ENCODE measurements at places on chromosomes 12 and 14. TPM values are rescaled to one million over a fixed set of nuclear protein-coding genes. Genes with fewer than 3 reads are reported as not detected.

GRCh38 chr12:19192710-19193109 is 63.2 kb downstream of the PLEKHA5 start:
- no peak for DNase-seq

GRCh38 chr14:50573862-50574261 is 13.9 kb downstream of the ATL1 start:
- no peak for DNase-seq

The FSCB gene
- total RNA-seq: not detected

DNA sequence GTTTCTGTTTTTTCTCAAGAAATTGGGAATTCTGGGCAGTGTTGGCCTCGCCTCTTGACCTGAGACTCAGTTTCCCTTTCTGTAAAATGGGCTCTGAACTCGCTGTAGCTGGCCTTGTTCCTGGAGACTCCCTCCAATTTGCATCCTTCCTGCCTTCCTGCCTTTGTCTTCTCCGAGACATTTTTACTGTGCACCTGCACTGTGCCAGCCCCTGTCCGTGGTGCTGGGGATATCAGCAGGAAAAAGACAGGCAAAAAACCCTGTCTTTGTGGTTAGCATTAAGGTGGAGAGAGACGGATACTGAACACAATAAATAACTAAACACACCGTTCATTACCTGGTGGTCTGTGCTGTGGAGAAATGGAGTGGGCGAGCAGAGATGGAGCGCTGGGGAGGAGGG is 129.8 kb downstream of the AACS start:
- no peak for DNase-seq

- no peak for DNase-seq
Observed at GRCh38 chr12:118734266-118734665, 247.1 kb upstream of the SRRM4 start.

GRCh38 chr12:65986047-65986446 is 144.5 kb downstream of the LLPH start:
- no peak for DNase-seq

The APOLD1 gene
- 5.2 TPM for total RNA-seq

GRCh38 chr12:47385653-47386052 is 305.9 kb upstream of the AMIGO2 start:
- DNase-seq: no peak

The AMN1 gene
- 5.7 TPM for total RNA-seq

- no peak for DNase-seq
Observed at GRCh38 chr14:94582199-94582750, 1.0 kb downstream of the SERPINA5 start.

DNA sequence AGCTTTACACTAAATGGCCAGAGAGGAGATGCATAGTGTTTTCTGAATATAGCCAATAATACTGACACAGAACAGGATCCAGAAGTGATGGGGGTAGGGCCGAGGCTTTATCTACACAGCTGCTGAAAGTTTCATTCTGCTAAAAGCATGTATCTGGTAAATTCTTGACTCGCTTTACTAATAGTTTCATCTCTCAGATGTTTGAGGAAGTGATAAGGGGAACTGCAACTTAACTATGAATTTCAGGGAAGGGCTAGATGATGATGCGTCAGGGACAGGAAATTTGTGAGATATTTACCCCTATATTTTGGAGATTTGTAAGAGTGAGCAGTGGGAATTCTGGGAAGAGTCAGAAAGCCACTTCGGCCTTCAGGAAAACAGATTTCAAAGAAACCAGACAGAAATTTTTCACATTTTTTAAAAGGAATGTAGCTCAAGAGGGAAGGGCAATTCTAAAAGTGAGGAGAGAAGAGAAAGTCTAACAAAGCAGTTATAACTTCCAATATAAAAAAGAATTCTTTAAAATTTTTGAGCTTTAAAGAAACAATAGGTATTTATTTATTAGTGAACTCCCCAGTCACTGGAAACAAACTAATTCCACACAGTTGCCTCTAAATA is 243.1 kb downstream of the BCAT1 start:
- DNase-seq: no peak

GRCh38 chr14:88616697-88617096 is 53.9 kb downstream of the ZC3H14 start:
- DNase-seq: no peak

GRCh38 chr12:53211476-53212381 is 4.7 kb upstream of the ITGB7 start:
- no peak for DNase-seq

DNA sequence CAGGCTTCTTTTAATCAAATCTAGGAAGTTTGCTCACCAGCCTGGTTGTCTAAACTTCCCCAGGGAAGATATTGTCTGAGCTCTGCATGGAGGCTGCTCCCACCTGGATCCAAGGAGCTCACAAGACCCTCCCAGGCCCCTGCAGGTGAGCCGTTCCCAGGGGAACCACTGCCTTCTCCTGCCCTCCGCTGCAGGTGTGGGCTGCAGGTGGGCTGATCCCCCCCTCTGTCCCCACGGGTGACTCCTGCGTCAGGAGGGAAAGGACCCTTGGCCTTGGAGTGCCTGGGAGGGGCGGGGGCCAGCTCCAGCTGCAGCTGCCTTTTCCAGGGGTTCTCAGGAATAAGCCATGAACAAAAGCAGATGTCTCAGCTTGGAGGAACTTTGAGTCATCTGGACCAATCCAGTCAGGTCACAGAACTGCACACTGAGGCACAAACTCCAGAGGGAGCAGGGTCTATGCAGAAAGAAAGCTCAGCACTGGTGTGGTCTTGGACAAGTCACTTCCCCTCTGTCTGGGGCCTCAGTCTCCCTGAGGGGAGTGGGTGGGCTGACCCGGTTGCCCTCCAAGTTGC is 246.6 kb upstream of the RTL1 start:
- DNase-seq: no peak

The PTPN6 gene
- total RNA-seq: not detected

Data from GM23248 (cell line).